ENCODE measurements at places on chromosomes 1 and 21. TPM values are rescaled to one million over a fixed set of nuclear protein-coding genes. Genes with fewer than 3 reads are reported as not detected.

Gene HAO2
- total RNA-seq, result not detected

Gene SGIP1
- 9.0 TPM for total RNA-seq

Gene TEDDM1
- not detected for total RNA-seq

GRCh38 chr21:33973268-33973667 is 57.7 kb upstream of the ATP5PO start:
- no peak overlapping the region for H3K27ac ChIP-seq
- DNase-seq, result no peak
- H3K27me3 ChIP-seq, result no peaks in the 10 kb centered on the region

- H3K27ac ChIP-seq, result no peak overlapping the region
- H3K36me3 ChIP-seq, result no peaks in the 10 kb centered on the region
- H3K4me3 ChIP-seq, result no peak overlapping the region
- no peaks in the 10 kb centered on the region for H3K27me3 ChIP-seq
- no peak for DNase-seq
- H3K4me1 ChIP-seq, result no peaks in the 10 kb centered on the region
These were observed 411.8 kb upstream of the PTBP2 start for GRCh38 chr1:96309783-96310182.

GRCh38 chr1:245153081-245153551 is 1.7 kb upstream of the KIF26B start:
- no peak overlapping the region for H3K27ac ChIP-seq
- no peaks in the 10 kb centered on the region for H3K36me3 ChIP-seq
- H3K4me3 ChIP-seq, result peak overlapping the region; percentile 76
- peak; percentile 26 for DNase-seq

DNA sequence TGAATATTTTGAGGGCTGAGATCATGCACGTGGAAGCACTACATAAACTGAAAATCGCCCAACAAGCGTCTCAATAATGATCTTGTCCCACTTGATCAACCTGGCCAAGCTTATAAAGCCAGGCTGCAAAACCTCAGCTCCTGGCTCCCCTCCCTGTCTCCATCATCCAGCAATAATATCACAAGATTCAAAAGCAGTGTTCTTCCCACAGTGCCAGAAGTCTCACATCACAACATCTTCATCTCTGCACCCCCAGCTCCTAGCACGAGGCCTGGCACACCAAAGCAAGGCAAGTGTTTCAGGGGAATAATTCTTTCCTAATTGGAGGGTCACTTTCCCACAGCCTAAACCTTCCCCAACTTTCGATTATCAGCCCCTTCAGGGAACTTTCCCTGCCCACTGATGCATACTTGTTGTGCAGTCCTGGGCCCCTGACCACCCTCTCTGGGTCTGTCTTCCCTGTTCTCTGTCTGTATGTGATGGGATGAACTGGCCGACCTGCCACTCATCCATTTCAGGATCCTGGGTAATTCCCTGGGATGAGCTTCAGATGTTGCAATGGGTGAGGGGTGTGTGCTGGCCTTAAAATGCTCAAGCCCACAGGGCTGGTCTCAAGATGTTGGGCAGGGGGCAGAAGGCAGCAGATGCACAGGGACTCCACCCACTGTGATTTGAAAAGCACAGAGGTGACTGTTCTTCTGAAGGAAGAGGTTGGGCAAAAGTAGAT is 129.0 kb downstream of the DMRTB1 start:
- no peaks in the 10 kb centered on the region for H3K4me1 ChIP-seq
- H3K4me3 ChIP-seq, result no peak overlapping the region
- DNase-seq, result no peak
- H3K27ac ChIP-seq, result no peak overlapping the region

DNA sequence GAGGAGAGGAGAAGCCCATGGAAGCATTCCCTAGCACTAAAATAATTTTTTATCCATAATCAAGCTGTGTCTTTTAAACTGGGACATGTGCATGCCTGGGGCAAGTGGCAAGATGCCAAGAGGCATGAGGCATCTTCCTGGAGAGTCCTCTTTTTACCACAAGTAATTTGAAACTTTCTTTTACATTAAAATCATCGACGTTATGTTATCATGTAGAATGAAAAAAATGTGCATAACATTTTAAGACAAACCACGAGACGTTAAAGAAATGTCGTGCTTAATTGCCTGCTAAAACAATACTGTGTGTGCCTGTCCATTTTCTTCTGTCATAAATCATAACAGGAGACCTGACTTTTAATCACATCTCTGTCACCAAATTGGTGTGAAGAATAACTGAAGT is 1.5 kb downstream of the STYXL2 start:
- H3K4me3 ChIP-seq, result peak overlapping the region; percentile 70
- peaks cover 9% of the 10 kb centered on the region for H3K36me3 ChIP-seq
- peak overlapping the region; percentile 84 for H3K27ac ChIP-seq
- no peak for DNase-seq
- peaks cover 6% of the 10 kb centered on the region for H3K27me3 ChIP-seq

DNA sequence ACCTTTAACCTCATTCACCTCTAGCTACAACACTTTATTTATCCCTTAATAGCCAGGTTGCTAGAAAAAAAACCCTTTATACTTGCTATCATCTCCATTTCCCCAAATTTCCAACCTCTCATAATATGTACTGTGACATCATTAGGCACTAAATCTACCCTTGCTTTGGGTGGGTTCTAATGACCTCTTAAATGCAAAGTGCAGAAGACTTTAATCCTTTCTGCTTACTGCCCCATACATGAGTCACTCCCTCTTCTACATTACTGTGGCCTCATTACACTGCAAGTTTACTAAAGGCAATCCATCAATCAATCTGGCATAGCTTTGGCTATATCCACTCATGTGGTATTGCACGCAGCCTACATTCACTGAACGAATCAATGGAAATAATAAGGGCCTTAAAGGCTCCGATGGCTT is 353.3 kb downstream of the SMYD3 start:
- no peaks in the 10 kb centered on the region for H3K27me3 ChIP-seq
- peaks cover 4% of the 10 kb centered on the region for H3K4me1 ChIP-seq
- DNase-seq, result no peak
- H3K27ac ChIP-seq, result no peak overlapping the region

GRCh38 chr1:58879464-58879863 is 95.6 kb upstream of the JUN start:
- DNase-seq, result no peak
- no peaks in the 10 kb centered on the region for H3K27me3 ChIP-seq
- H3K4me1 ChIP-seq, result peaks cover 39% of the 10 kb centered on the region
- no peak overlapping the region for H3K4me3 ChIP-seq
- no peak overlapping the region for H3K27ac ChIP-seq
- H3K36me3 ChIP-seq, result no peaks in the 10 kb centered on the region

GRCh38 chr1:19676438-19676922 is 11.8 kb downstream of the HTR6 start:
- no peak overlapping the region for H3K27ac ChIP-seq
- no peaks in the 10 kb centered on the region for H3K36me3 ChIP-seq
- no peaks in the 10 kb centered on the region for H3K4me1 ChIP-seq

All from left ventricle myocardium inferior (tissue), 1 donor.